ENCODE measurements at places on chromosomes 11 and 22.

DNA sequence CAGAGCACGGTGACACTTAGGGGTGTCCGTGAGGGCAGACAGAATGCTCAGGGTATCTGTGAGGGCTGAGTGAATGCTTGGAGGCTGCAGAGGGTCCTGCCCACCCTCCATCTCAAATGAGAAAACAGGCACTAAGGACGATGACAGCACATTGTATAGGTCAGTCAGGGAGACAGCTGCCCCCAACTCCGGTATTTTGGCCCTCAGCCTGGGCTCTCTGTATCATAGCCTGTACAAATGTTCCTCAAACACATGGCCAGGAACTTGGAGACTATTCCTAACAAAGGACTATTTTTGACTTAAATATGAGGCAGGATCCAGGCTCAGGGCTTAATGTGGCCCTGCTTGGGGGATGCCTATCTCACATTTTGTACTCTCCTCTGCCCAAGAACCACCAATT is 145.4 kb downstream of the OPCML start:
- no peak for DNase-seq

DNA sequence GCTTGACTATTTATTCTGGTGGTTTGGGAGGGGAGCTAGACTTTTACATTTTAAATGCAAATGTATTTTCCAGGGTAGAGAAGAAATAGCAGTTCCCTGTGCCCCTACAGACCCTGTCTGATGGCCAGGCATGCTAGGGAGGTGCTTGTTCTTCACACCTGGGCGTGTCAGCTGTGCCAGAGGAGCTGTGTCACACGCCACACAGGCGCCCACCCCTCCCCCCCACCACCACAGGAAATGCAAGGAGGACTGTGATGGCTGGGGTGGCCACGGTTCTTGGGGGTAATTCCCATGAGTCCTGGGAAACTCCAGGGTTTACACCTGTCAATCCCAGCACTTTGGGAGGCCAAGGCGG is 82.2 kb downstream of the FLI1 start:
- no peak for DNase-seq

- DNase-seq, result no peak
These were observed 39.8 kb upstream of the BID start for GRCh38 chr22:17814084-17814483.

DNA sequence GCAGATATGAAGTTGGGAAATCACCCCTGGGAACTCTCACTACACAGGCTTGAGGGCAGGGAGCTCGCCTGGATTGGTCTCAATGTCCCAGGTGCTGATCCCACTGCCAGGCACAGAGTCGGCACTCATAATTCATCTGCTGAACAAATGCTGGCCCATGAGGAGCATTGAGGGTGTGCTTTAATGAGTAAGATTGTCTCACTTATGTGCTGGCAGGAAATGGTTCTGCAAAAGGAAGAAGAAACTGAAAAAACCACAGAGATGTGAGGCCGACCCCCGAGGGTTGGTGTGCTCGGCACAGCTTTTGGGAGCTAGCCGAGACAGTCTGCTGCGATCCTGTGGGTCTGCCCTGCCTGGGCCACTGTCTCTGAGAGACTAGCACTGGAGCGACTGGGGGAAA is 9.4 kb downstream of the PLAAT2 start:
- no peak for DNase-seq

DNA sequence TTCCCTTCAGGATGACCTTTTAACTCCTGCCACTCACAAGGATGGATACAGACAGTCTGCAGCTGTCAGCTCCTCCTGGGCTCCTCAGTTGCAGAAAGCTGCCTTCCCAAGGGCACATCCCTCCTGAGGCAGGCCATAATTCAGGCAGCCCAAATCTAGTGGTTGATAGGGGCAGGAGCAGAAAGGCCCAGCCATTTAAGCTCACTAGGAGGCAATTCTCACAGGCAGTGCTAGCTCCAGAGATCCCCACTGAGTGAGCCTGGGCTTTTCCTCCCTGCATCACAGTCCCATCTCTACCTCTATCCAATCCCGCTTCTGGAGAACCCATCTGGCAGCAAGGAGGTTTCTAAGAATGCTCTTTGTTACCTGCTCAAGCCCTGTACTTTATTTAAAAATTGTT is 200.6 kb downstream of the ARHGAP42 start:
- DNase-seq, result no peak

- no peak for DNase-seq
These were observed 89.4 kb upstream of the THY1 start for GRCh38 chr11:119512369-119512768.

DNA sequence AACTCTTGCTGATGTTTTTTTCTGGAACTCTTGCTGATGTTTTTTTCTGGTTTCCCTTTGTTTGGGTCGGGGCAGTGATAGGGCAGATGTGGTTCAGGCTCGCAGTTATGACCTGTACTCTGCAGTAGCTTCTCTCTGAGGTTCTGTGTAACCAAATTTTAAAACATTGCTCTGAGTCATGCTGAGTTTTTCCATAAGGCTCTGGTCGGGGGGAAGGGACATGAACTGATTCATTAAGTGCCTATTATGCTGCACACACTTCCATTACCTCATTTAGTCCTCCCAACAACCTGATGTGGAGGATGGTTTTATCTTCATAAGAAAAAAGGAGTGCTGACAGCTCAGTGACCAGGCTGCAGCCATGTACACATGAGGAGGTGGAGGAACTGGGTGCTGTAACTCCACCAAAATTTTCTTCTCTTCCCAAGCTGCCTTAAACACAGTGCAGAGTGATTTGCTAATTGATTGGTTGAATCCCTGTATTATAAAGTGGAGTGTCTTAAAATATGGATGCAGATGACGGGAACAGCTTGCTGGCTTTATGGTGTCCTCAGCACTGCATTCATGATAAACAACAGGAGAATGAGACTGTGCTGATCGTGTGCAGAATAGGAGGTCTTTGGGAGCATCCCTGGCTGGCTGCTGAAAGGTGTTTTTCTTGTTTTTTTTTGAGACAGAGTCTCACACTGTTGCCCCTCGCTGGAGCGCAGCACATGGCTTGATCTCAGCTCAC is 19.1 kb downstream of the TNRC6B start:
- DNase-seq, result peak; percentile 58
